ENCODE measurements at places on chromosomes 1 and 21.

GRCh38 chr1:30995990-30996612, 69.4 kb downstream of the PUM1 start:
- DNase-seq, result no peak

- no peak for DNase-seq
These were observed 38.0 kb upstream of the COL18A1 start for GRCh38 chr21:45366931-45367401.

DNA sequence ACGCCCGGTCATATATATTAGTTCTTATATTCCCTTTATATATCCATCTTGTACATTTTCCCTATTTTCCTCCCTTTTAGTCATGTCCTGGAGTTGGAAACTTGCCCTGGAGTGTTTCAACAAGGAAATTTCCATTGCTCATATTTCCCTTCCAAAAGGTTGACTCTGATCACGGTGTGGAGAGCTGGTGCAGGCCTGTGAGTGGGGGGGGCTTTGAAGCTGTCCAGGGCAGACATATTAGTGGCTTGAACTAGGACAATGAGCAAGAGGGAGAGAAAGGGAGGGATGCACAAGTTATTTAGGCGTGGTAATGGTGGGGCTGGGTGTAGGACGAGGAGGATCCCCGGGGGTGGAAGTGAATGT, 30.4 kb upstream of the TMEM61 start:
- no peak for DNase-seq

DNA sequence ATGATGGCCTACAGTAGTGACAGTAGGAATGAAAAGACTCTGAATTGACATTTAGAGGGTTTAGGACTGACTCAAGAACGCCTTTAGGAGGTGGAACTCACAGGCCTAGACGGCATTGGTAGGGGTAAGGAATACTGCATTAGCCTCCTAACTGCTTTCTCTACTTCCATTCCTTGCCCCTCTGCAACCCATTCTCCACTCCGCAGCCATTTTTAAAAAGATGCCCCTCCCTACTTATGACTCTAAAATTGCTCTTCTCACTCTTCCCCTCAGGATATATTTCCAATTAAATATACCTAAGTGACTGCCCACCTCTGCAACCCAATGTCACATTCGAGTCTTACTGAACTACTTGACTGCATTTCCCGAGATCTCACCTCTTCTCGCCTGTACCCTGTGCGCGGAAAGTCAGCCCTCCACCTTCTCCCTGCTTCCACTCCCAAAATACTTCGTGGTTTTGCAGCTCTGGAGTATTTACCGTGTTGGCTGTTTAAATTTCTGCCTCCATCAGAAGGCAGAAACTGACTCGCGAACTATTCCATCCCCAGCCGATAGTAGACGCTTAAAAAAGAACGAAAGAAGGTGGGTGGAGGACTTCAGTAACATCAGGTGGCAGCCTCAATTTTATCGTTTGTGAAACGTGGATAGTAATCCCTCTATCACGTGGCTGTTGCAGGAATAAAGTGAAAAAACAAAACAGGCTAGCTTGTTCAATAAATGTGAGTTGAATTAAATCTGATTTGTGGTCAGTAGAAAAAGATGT, 1.1 kb upstream of the YBX1 start:
- no peak for DNase-seq

- DNase-seq, result no peak
These were observed 27.8 kb upstream of the UBE2U start for GRCh38 chr1:64175639-64176038.

GRCh38 chr1:30196872-30197638, 526.3 kb downstream of the MATN1 start:
- no peak for DNase-seq

DNA sequence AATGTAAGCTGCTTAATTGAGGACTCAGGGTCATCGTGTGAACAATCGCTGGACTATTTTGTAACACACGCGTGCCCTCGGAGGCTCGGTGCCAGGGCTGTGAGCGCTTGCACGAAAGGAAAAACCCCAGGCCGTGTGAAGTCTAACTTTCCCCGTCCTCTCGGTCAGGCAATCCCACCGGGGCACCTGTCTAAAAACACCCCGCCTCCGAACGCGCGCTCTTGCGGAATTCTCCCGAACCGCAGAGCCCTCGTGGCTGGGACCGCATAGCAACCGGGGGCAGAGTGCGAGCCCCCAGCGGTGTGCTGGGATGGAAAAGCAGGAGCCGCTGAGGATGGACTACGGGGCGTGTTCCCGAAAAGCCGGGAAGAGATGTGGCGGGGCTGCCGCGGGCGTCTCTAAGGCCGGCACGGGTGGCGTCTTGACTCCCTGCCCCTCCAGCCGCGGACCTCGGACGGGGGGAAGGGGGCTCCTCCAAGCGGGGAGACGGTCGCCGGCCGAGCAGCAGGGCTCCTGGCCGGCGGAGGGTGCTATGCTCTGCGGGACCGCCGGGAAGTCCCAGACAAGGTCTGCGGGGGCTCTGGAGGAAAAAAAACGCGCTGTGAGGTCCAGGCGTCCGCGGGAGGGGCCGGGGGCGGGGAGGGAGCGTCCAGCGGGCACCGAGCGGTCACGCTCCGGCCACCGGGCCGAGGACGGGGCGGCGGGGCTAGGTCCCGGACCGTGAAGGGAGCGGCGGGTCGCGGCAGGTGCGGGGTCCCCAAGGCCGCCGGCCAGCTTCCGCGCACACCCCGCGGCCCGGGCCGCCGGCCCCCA, 936 bp downstream of the ZBTB21 start:
- peak; percentile 36 for DNase-seq

DNA sequence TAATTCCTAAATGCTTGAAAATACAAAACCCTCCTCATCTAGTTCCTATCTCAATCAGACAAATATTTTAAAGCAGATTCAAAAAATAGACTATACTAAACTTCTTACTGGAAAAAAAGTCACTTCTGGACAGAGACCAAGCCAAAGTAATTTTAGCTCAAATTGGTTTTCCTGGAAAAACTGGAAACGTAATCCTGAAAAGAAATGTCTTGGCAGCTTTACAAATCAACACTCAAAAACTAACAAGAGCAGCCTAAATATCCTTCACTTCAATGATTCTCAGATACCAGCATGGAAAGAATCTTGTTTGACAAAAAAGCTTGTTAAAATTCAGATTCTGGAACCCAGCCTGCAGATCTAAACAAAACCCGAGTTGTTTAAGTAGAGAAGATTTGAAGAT, 9.1 kb upstream of the GPR88 start:
- DNase-seq, result no peak

- DNase-seq, result no peak
These were observed 4.5 kb downstream of the RAB7B start for GRCh38 chr1:205998457-205999241.

GRCh38 chr1:247317702-247318101, 14.0 kb downstream of the ZNF496 start:
- no peak for DNase-seq

DNA sequence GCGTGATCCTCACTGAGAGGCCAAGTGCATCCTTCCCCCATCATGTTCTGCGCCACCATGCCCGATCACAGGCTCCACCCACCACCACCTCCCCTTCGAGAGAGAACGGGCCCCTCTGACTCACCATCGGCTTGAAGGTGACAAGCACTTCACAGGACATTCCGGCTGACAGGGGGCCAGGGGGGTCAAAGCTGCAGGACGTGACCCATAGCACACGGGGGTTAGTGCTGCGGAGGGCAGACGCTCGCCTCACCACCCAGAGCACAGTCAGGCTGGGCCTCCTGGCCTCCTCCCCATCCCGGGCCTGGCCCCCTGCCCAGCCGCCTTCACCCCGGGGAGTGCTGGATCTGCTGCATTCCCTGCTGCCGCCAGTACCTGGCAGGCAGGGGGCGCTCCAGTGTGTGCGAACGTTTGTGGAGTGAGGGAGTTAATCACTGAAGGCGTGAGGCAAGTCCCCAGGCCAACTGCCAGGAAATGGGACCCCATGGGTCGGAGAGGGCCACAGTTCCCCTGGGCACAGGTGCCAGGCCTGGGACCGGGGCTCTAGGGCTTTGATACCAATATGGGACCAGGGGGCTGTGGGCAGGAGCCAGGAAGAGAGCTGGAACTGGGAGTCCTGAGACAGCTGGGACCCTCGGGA, 40.9 kb upstream of the TMEM52 start:
- DNase-seq, result peak; percentile 59

DNA sequence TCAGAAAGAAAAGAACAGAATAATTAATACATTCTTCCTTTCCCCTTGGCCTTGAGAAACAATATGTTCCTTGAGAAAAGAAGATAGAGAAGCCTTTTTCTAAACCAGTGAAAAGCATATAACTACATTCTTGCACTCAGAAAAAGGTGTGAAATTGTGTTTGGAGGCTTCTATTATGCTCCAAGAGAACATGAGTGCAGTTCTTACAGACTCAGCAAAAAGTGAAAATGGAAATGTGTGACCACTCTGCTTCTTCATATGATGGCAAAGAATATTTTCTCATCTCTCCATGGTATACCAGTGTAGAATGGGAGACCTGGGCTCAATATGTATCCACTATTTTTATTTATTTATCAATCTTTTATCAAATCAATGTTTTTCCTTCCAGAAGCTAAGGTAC, 43.2 kb downstream of the ALG14 start:
- no peak for DNase-seq

- no peak for DNase-seq
These were observed 157.1 kb upstream of the NRIP1 start for GRCh38 chr21:15221799-15222386.

- no peak for DNase-seq
These were observed 599.9 kb downstream of the LMO4 start for GRCh38 chr1:87928623-87929022.

DNA sequence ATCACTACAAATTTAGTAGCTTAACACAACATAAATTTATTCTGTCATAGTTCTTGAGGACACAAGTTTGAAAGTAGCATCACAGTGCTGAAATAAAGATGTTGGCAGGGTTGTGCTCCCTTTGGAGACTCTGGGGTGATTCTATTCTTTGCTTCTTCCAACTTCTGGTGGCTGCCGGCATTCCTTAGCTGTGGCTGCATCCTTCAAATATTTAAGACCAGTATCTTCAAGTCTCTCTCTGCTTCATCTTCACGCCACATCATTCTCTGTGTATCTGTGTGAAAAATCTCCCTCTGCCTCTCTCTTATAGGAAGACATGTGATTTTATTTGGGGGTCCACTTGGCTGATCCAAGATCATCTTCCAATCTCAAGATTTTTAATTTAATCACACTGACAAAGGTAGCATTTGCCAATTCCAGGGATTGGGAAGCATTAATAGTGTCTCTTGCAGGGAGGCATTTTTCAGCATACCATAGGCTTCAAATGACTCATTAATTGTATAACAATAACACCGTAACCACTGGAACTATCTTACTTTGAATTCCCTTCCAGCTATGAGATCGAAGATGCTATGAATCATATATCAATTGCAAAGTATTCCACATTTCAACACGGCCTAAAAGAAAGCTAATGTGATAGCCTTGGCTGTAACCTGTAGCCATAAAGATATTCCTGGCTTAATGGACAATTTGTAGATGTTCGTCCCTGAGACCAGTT, 74.6 kb downstream of the DPT start:
- DNase-seq, result no peak

GRCh38 chr1:17909634-17910033, 154.5 kb downstream of the ACTL8 start:
- no peak for DNase-seq

DNA sequence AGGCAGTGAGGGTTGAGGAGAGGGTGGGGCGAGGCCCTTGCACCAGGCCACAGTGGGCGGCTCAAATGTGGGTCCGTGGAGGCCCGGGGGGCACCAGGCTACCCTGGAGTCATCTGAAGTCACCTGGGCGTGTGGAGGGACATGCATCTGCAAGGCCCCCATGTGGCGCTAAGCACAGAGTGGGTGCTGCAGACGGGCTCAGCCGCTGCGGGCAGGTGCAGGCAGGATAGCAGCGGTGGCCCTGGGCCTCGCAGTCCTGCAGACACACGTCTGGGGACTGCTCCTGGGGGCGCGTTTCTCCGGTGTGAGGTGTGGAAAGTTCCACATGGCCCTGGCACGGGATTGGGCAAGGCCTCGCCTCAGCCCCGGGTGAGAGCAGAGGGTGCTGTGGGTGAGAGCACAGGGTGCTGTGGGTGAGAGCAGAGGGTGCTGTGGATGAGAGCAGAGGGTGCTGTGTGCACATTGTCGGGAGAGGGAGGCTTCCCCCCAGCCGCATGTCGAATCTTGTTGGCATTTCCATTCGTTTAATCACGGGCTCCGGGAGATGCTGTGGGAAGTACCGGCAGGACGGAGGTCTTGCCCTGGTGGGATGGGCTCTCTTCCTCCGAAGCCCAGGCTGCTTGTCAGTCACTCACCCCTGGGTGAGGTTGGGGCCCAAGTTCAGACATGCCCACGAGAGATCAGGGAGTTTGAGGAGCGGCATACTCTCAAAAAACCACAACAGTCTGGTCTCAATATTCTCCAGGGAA, 46.5 kb downstream of the TP73 start:
- no peak for DNase-seq

DNA sequence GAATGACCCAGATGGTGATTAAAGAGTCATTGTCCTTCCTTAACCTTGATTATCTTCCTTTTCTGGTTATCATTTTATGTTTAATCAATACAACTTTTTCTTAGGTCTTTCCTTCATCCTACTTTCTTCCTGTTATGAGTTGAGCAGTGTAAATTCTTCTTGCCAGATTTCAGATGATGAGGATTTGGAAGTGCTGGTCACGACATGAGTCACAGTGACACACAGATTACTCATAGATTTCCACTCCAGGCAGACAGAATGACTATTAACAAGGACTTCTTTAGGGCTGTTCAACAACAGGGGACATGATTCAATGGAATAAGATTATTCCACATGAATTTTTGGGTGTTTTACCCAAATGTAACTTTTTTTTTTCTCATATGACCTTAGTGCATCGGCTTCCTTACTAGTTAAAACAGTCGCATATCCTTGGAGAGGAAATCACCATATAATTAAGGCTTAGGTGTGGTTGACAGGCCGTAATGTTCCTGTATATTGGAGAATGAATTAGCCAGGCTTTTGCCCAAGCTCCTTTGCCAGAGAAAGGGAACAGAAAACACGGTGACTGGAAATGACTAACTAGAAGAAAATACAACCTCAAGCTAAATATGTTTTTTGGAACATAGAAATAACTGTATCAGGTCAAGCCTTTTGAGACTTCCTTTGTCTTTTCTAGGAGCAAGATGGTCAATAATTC, 44.2 kb downstream of the PRRX1 start:
- no peak for DNase-seq

DNA sequence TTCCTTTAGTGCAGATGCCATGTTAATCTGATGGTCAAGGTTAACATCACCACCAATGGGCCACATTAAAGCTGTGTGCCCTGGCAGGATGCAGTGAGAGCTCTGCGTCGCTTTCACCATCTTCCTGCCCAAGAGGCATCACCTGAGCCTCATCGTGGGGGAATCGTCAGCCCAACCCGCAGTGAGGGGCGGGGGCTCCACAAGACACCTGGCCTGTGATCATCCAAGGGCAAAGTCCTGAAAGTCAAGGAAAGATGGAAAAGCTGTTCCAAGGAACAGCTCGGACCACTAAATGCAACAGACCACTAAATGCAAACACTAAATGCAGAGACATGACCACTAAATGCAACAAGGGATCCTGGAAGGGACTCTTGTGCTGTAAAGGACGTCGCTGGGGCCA, 49.9 kb downstream of the WDR4 start:
- DNase-seq, result no peak

DNA sequence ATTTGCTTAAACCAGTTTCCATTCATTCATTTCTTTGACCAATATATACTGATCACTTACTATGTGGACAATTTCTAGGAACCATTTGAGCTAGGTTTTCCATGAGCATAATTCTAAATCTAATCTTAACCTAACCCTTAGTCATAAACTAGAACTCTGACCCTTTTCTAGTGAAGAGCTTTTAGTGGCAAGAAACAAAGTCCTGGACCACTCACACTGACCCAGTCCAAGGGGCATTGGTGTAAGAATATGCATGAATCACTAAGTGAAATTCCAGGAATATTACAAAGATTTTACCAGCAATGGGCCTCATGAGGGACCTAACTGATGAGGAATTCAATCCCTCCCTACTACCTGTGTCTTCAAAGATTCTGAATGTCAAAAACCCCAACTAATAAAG, 40.6 kb upstream of the SLC2A1 start:
- DNase-seq, result no peak

All from activated CD4-positive, alpha-beta T cell treated with anti-CD3 and anti-CD28 coated beads, Interleukin-2, amount 50 U/mL, for 1 hour (primary cell).